ENCODE measurements at places on chromosomes 11 and 22. TPM values are rescaled to one million over a fixed set of nuclear protein-coding genes. Genes with fewer than 3 reads are reported as not detected.

DNA sequence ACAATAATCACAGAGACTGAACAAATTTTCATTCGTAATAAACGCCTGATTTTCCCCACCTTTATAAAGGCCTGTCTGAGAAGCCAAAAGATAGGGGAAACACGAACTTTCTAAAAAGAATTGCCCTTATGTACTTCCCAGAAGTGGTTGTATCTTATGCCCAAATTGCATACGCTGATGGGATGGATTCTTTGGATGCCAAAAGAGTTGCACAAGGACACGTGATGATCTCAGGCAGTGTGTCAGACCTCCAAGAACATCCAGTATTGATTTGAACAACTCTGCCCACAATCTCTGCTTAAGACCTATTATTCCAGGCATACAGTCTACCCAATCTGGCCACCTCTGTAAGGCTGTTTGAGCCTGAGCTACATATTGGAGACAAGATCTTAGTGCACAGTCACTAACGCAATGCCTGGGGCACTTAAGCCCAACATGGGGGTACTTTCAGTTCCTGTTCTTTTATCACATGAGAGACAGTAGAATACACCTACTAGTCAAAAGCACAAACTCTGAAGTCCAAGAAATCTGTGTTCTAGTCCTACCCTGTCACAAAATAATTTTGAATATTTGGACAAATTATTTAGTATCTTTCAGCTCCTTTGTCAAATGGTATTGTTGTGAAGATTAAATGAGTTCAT, 38.9 kb downstream of the OR10A6 start:
- DNase-seq = no peak

GRCh38 chr11:110235966-110236365, 60.4 kb downstream of the RDX start:
- no peak for DNase-seq

OR4A16 gene
- total RNA-seq = not detected

NELL1 gene
- total RNA-seq = 0.18 TPM

- no peak for DNase-seq
Observed at GRCh38 chr11:127995921-127996320, 591.4 kb downstream of the ETS1 start.

GRCh38 chr11:130771708-130772107, 144.6 kb downstream of the SNX19 start:
- no peak for DNase-seq

GRCh38 chr11:126157326-126158030, 54.0 kb downstream of the RPUSD4 start:
- DNase-seq = no peak

GRCh38 chr11:108758458-108758857, 93.6 kb downstream of the DDX10 start:
- no peak for DNase-seq

NRGN gene
- total RNA-seq = 6.2 TPM

All from sciatic nerve (tissue), 2 donors.